ENCODE measurements at places on chromosomes 11 and 22. TPM values are rescaled to one million over a fixed set of nuclear protein-coding genes. Genes with fewer than 3 reads are reported as not detected.

The RCOR2 gene
- total RNA-seq, result not detected

The SYVN1 gene
- total RNA-seq, result 88.8 TPM

The DYNC2H1 gene
- 58.5 TPM for total RNA-seq

The OR51B5 gene
- total RNA-seq, result not detected

The OR51E2 gene
- total RNA-seq, result 0.69 TPM

The HTR3B gene
- not detected for total RNA-seq

The APOA4 gene
- not detected for total RNA-seq

The GPHA2 gene
- not detected for total RNA-seq

The P2RY6 gene
- total RNA-seq, result not detected

The NTM gene
- 1.4 TPM for total RNA-seq

The PRG2 gene
- total RNA-seq, result not detected

The CWC15 gene
- total RNA-seq, result 11.5 TPM

The MAP4K2 gene
- total RNA-seq, result 49.1 TPM

The OR8A1 gene
- total RNA-seq, result not detected
